BJ (cell line): ENCODE measurements at places on chromosomes 13 and 19.

- DNase-seq = no peak
These were observed 345.3 kb downstream of the MYO16 start for GRCh38 chr13:108974686-108975085.

- DNase-seq = no peak
These were observed 1.4 kb upstream of the CD209 start for GRCh38 chr19:7748756-7749155.

GRCh38 chr13:102609696-102610095, 12.9 kb downstream of the TPP2 start:
- no peak for DNase-seq

DNA sequence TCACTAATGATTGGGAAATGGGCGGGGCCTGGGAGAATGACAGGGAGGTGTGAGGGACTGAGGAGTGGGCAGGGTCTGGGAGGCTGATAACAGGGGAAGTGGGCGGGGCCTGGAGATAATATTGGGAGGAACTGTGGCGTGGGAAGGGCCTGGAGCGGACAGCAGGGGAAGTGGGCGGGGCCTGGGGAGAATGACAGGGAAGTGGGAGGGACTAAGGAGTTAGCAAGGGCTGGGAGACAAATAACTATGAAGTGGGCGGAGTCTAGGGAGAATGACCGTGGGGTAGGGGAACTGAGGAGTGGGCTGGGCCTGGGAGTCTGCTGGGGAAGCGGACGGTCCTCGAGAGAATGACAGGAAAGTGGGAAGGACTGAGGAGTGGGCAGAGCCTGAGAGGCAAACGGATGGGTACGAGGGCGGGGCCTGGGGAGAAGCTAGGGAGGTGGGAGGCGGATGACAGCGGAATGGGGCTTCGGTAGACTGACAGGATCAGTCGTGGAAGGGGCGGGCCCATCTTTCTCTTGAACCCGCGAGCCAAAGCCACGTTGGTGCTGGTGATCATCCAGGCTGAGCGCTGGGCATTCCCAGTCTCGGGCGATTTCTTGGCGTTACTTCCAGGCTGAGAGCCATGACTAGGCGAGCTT, 14.0 kb upstream of the TUBB4A start:
- DNase-seq = peak; percentile 75

DNA sequence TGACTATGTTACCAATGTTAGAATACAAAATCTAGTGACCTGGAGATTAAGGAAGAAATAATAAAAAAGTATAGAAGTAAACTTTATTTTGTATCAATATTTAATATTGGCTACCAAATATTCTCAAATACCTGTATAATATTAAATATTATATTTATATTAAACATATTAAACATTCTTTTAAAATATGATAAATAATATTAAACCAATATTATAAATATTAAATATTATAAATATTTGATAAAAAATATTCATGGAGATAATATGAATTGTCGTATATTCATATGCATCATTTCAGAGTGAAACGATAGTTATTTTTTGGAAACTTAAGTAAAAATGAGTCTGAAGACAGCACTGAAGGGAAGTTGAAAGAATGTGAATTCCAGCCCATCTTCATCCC, 571.2 kb upstream of the KLF12 start:
- DNase-seq = no peak

GRCh38 chr13:70363991-70364390, 255.7 kb upstream of the KLHL1 start:
- no peak for DNase-seq

DNA sequence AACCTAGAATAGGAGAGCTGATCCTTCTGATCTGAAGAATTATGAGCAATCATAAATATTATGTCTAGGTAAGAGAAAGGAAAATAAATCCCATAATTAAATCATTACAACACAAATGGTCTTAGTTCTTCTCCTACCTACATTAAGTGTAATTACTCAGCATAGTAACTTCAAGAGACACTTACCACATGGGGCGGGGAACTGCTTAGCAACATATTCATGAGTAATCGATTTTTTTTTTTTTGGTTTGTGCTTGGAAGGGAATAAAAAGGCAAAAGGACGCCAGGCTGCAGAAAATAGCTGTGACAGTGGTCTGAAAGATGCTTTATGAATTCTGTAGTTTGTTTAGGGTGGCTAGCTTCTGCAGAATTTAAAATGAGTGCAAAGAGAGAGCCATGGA, 103.3 kb upstream of the HTR2A start:
- DNase-seq = no peak

DNA sequence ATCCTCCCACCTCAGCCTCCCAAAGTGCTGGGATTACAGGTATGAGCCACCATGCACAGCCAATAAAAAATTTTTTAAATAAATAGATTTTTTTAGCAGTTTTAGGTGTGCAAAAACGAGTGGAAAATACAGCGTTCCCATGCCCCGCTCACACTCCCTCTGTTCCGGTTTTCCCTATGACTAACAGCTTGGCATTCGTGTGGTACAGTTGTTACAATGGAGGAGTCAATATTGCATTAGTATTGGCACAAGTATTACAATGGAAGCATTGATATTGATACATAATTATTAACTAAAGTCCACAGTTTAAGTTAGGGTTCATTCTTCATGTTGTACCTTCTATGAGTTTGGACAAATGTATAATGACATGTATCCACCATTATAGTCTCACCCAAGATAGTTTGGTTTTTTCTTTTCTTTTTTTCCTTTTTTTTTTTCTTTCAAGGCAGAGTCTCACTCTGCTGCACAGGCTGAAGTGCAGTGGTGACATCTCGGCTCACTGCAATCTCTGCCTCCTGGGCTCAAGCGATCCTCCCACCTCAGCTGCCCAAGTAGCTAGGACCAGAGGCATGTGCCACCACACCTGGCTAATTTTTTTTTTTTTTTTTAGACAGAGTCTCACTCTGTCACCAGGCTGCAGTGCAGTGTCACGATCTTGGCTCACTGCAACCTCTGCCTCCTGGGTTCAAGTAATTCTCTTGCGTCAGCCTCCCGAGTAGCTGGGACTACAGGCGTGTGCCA, 15.4 kb upstream of the RAB20 start:
- DNase-seq = no peak

DNA sequence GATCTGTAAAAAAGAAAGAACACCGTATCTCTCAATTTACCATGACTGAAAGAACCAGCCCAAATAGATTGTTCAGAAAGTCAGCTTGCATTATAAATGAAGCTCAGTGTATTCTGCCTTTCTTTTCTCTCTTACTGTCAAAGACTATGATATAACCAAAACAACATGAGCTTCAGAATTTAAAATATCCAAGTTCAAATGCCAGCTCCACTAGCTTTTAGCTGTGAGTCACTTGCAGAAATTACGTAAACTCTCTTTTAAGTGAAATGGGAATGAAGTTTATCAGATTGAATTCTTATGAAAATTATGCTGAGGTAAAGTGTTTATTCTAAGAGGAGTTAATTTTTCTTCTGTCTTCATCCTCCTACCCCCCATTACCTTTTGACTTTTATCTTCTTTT, 20.0 kb upstream of the POSTN start:
- DNase-seq = peak; percentile 75

- DNase-seq = no peak
These were observed 135.6 kb downstream of the RNF17 start for GRCh38 chr13:24899601-24900000.

DNA sequence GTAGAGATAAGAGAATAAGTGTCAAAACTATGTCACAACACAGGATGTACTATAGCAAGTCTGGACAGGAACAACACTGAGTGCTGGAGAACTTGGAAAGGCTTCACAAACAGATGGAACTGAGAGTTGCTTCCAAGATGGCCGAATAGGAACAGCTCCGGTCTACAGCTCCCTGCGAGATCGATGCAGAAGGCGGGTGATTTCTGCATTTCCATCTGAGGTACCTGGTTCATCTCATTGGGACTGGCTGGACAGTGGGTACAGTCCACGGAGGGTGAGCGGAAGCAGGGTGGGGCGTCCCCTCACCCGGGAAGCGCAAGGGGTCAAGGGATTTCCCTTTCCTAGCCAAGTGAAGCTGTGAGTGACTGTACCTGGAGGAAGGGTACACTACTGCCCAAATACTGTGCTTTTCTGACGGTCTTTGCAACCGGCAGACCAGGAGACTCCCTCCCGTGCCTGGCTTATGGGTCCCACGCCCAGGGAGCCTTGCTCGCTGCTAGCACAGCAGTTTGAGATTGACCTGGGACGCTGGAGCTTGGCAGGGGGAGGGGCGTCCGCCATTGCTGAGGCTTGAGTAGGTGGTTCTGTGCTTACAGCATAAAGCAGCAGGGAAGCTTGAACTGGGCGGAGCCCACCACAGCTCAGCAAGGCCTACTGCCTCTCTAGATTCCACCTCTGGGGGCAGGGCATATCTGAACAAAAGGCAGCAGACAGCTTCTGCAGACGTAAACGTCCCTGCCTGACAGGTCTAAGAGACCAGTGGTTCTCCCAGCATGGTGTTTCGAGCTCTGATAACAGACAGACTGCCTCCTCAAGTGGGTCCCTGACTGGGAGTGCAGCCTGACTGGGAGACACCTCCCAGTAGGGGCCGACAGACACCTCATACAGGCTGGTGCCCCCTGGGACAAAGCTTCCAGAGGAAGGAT, 46.0 kb downstream of the USP12 start:
- DNase-seq = no peak

- no peak for DNase-seq
These were observed 9.1 kb upstream of the SLC35E1 start for GRCh38 chr19:16581145-16581970.

GRCh38 chr19:38384209-38385027, 3.4 kb downstream of the GGN start:
- no peak for DNase-seq

- DNase-seq = no peak
These were observed 6.7 kb upstream of the PLIN4 start for GRCh38 chr19:4524808-4525562.

DNA sequence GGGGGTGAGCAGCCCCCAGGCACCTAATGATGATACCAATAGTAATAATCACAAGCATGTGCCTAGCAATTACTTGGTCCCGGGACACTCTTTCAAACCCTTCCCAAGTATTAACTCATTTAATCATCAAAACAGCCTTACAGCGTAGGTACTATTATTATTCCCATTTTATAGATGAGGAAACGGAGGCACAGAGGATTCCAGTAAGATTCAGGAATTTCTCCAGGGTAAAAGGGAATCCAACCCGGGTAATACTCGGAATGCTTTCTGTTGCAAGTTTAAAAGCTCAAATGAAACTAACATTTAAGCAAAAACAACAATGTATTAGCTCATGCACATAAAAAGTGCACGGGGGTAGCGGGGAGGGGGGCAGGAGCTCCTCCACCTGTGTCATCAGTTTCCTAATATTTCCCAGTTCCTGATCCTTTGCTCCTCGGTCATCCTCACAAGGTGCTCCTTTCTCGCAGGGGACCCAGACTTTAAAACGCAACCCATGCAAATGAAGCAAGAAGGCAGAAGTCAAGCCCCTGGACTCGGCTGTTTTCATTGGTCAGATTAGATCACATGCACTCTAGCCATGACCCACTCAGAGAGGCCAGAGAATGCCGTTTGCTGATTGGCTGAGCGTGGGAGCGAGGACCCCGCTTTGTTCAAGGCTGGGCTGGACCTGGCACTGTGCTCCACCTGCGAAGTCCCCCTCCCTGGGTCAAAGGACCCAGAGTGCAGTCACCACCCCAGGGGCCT, 38.3 kb upstream of the C19orf12 start:
- no peak for DNase-seq

DNA sequence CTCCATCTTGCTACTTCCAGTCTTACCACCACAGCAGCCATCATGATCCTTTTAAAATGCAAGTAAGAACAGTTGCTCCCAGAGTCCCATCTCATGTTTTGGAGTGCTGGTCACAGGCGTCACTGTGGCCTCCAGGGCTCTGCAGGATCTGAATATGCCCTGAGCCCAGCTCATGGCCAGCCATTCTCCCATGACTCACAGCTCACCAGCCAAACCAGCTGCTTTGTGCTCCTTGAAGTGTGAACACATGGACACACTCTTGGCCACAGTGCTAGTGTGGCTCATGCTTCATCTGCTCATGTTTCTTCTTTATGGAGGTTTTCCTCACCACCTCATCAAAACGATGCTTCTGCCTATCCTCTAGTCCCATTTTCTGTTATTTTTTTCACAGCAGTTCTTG, 466.5 kb downstream of the UQCRFS1 start:
- DNase-seq = no peak

DNA sequence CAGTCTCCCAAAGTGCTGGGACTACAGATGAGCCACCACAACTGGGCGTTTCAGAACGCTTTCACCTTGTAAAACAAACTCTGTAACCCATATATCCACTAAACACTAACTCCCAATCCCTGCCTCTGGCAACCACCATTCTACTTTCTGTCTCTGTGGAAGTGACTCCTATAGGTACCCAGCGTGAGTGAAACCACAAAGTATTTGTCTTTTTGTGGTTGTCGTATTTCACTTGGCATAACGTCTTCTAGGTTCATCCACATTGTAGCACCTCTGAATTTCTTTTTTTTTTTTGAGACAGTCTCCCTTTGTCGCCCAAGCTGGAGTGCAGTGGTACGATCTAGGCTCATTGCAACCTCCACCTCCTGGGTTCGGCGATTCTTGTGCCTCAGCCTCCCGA, 44.8 kb downstream of the BRD4 start:
- no peak for DNase-seq

- DNase-seq = no peak
These were observed 6.2 kb downstream of the ZNF708 start for GRCh38 chr19:21323000-21323399.

- DNase-seq = no peak
These were observed 35.2 kb upstream of the GRTP1 start for GRCh38 chr13:113398963-113399754.

GRCh38 chr19:35029737-35030256, 473 bp upstream of the SCN1B start:
- DNase-seq = no peak

DNA sequence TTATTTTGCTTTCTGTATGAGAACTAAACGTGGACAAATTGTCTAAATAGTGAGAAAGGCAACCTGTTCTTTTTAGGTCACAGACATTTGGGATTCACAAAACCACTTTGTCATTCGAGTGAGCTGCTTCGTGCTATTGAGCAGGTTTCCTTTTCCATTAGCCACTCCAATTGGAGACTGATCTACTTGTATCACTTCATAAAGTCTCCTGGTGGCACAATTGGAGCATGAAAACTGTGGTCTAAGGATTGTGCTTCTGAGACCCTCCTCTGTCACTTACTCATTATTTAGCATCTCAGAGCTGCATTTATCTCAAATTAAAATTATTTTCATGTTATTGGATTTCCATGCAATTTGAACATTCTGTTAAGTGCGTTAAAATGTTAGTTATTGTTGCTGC, 397.7 kb downstream of the TDRD3 start:
- DNase-seq = no peak

GRCh38 chr13:94218951-94219350, 260.5 kb downstream of the DCT start:
- DNase-seq = no peak

DNA sequence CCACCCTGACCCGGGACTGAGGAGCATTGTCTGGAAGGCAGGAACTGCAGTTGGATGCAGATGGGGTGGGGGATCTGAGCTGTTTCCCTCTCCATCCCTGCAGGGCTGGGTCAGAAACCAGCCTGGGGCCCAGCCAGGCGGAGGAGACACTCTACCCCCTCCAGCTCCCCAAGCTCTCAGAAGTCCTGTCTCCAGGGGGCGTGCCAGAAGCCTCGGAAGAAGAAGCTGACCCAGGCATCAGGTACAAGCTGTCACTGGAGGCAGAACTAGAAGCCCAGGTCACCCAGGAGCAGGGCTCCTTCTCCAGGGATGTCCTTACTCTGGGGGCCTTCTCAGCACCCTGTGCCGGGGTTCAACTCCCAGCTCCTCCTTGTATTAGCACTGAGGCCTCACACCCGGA, 15.5 kb downstream of the SIX5 start:
- no peak for DNase-seq
